H1 (cell line): ENCODE measurements at places on chromosomes 2 and 18. TPM values are rescaled to one million over a fixed set of nuclear protein-coding genes. Genes with fewer than 3 reads are reported as not detected.

GKN1 gene
- total RNA-seq = not detected in 2 replicates

OXER1 gene
- total RNA-seq = 1.2 and 1.3 TPM in 2 replicates

KCNF1 gene
- total RNA-seq = 0.48 and 0.90 TPM in 2 replicates

HTR2B gene
- total RNA-seq = not detected in 2 replicates

PDE11A gene
- 0.19 and 0.36 TPM in 2 replicates for total RNA-seq

LAMA1 gene
- total RNA-seq = 48.7 and 48.8 TPM in 2 replicates

SCN3A gene
- total RNA-seq = not detected in 2 replicates

CFC1B gene
- not detected in 2 replicates for total RNA-seq

GALR1 gene
- total RNA-seq = 0.98 and 1.6 TPM in 2 replicates

CAPN14 gene
- 0.07 and 0.08 TPM in 2 replicates for total RNA-seq

FIGN gene
- total RNA-seq = 21.5 and 22.8 TPM in 2 replicates

ZNF396 gene
- total RNA-seq = 0.74 and 0.94 TPM in 2 replicates

DYNC2LI1 gene
- 6.4 and 7.6 TPM in 2 replicates for total RNA-seq

CGREF1 gene
- 3.4 and 3.5 TPM in 2 replicates for total RNA-seq

APOB gene
- total RNA-seq = 0.52 and 0.61 TPM in 2 replicates

ACVR1C gene
- total RNA-seq = 0.40 and 0.52 TPM in 2 replicates

ZNF521 gene
- total RNA-seq = 15.8 and 16.8 TPM in 2 replicates

IL18R1 gene
- total RNA-seq = 0.54 TPM in 1 of 2 replicates, not detected in the other

LHCGR gene
- 0.31 and 0.73 TPM in 2 replicates for total RNA-seq

GCG gene
- total RNA-seq = not detected in 2 replicates

LIMS2 gene
- total RNA-seq = 4.8 and 4.9 TPM in 2 replicates

RAB6D gene
- 0.17 and 0.22 TPM in 2 replicates for total RNA-seq

C1QL2 gene
- total RNA-seq = 0.88 and 1.1 TPM in 2 replicates

HOXD13 gene
- total RNA-seq = not detected in 2 replicates

HOXD11 gene
- not detected in 2 replicates for total RNA-seq

FBLN7 gene
- total RNA-seq = 0.30 and 0.82 TPM in 2 replicates

BCL11A gene
- total RNA-seq = 59.3 and 61.3 TPM in 2 replicates

TFCP2L1 gene
- total RNA-seq = 3.2 and 3.8 TPM in 2 replicates

SKOR2 gene
- total RNA-seq = 0.11 and 0.21 TPM in 2 replicates

ZNF24 gene
- total RNA-seq = 56.9 and 60.1 TPM in 2 replicates

ABCG8 gene
- total RNA-seq = not detected in 2 replicates

NT5DC4 gene
- not detected in 2 replicates for total RNA-seq

ADD2 gene
- total RNA-seq = 166 and 170 TPM in 2 replicates

HNMT gene
- total RNA-seq = 3.2 and 3.6 TPM in 2 replicates

EFR3B gene
- total RNA-seq = 8.8 and 9.6 TPM in 2 replicates

LYG1 gene
- 0.86 TPM in 1 of 2 replicates, not detected in the other for total RNA-seq

FKBP7 gene
- 4.8 and 7.0 TPM in 2 replicates for total RNA-seq

CD8A gene
- total RNA-seq = 0.39 and 0.48 TPM in 2 replicates

PLCD4 gene
- total RNA-seq = 0.50 and 0.61 TPM in 2 replicates

LONRF2 gene
- 0.42 and 0.74 TPM in 2 replicates for total RNA-seq

NBEAL1 gene
- total RNA-seq = 8.2 and 10.7 TPM in 2 replicates

SLC4A3 gene
- 6.5 and 7.4 TPM in 2 replicates for total RNA-seq

KANSL3 gene
- 31.4 and 32.6 TPM in 2 replicates for total RNA-seq

NYAP2 gene
- total RNA-seq = not detected in 2 replicates

IHH gene
- not detected in 2 replicates for total RNA-seq

L3MBTL4 gene
- total RNA-seq = 2.1 and 2.4 TPM in 2 replicates

LCT gene
- 0.06 and 0.11 TPM in 2 replicates for total RNA-seq

ARHGAP28 gene
- total RNA-seq = 14.4 and 15.4 TPM in 2 replicates
